LHCN-M2 (cell line): ENCODE measurements at places on chromosomes 7 and 10. TPM values are rescaled to one million over a fixed set of nuclear protein-coding genes. Genes with fewer than 3 reads are reported as not detected.

Gene SPDYE9
- total RNA-seq = not detected in 2 replicates

Gene PITX3
- 6.5 and 6.9 TPM in 2 replicates for total RNA-seq

Gene MUC3A
- not detected in 2 replicates for total RNA-seq

Gene JAKMIP3
- total RNA-seq = not detected in 2 replicates

Gene ITIH5
- total RNA-seq = not detected in 2 replicates

Gene UNC5B
- 0.13 and 0.34 TPM in 2 replicates for total RNA-seq

Gene NKX2-3
- total RNA-seq = 0.19 TPM in 1 of 2 replicates, not detected in the other

Gene C1QL3
- not detected in 2 replicates for total RNA-seq

Gene STN1
- 33.0 and 37.9 TPM in 2 replicates for total RNA-seq

Gene DYDC2
- not detected in 2 replicates for total RNA-seq

Gene SEC61G
- 1,569 and 2,585 TPM in 2 replicates for total RNA-seq

GRCh38 chr7:102045681-102046372 lies 228.4 kb downstream of the CUX1 start:
- no peak for DNase-seq

GRCh38 chr7:24842449-24843241 lies 85.4 kb upstream of the GSDME start:
- DNase-seq = peak; percentile 71

DNA sequence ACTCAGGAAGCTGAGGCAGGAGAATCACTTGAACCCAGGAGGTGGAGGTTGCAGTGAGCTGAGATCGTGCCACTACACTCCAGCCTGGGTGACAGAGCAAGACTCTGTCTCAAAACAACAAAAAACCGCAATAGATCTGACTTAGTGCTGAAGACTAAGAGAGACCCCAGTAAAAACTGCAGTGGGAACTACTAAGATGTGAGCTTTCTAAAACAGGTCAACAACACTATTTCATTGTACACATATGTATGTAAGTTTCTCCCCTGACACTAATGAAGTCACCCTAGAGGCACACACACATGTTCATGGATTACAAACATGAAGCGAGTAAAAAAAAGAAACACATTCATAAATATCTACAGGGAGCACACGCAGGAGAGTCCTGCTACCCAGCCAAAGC lies 68.3 kb downstream of the PDE1C start:
- no peak for DNase-seq

DNA sequence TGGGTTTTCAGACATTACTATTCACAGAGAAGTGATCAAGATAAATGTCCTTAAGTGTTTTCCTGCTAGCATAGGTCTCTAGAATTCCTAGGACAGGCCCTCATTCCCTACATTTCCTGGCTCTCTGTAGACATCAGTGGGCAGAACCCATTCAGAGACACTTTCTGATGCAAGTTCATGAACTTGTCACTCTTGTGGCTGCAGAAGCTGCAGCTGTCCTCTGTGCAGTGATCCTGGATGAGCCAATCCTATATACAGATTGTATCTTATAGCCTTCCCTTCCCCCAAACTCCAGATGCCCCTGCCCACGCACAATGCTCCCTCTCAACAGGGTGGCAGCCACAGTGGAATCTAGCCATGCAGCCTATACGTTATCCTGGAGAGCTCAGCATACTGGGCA lies 12.6 kb upstream of the GRB10 start:
- no peak for DNase-seq

DNA sequence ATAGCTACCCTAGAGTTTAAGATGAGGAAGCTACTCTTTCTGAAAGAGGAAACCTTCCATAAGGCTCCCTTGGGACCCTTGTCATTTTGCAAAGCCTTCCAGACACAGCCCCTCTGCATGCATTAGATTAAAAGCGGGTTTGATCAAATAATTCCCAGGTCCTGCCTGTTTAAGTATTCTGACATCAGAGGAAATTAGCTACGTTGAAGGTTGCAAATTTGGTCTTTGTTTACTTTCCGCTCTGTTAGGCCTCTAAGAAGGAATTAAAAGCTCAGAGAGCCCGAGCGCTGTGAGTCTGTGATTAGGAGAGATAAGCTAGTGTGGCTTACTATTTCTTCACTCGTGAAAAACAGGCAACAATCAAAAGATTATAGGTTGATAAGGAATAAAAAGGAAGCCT lies 1.4 kb upstream of the THSD7A start:
- DNase-seq = no peak

DNA sequence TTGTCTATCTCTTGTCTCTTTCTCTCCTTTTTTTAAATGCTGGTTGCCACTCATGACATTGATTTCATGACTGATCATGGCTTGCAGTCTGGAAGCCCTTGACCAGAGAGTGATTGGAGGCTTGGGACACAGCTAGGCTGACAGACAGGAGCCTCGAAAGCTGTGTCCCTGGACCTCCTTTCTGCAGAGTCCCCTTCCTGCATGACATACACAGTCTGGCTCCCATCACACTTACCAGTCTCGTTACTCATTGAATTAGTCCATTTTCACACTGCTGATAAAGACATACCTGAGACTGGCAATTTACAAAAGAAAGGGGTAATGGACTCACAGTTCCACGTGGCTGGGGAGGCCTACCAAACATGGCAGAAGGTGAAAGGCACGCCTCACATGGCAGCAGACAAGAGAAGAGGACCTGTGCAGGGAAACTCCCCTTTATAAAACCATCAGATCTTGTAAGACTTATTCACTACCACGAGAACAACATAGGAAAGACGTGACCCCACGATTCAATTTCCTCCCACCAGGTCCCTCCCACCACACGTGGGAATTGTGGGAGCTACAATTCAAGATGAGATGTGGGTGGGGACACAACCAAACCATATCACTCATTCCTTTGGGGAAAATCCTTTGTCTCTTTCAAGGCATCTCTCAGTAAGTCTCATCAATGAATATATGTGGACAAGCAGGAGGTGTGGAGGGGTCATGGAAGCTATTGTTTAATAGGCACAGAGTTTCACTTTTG lies 102.3 kb downstream of the TBXAS1 start:
- DNase-seq = no peak

GRCh38 chr10:2165771-2166460 lies 428.6 kb upstream of the ADARB2 start:
- no peak for DNase-seq

GRCh38 chr10:126580873-126581647 lies 89.4 kb downstream of the C10orf90 start:
- no peak for DNase-seq

- no peak for DNase-seq
Measured at GRCh38 chr10:16011548-16011947, 151.2 kb upstream of the MINDY3 start.

DNA sequence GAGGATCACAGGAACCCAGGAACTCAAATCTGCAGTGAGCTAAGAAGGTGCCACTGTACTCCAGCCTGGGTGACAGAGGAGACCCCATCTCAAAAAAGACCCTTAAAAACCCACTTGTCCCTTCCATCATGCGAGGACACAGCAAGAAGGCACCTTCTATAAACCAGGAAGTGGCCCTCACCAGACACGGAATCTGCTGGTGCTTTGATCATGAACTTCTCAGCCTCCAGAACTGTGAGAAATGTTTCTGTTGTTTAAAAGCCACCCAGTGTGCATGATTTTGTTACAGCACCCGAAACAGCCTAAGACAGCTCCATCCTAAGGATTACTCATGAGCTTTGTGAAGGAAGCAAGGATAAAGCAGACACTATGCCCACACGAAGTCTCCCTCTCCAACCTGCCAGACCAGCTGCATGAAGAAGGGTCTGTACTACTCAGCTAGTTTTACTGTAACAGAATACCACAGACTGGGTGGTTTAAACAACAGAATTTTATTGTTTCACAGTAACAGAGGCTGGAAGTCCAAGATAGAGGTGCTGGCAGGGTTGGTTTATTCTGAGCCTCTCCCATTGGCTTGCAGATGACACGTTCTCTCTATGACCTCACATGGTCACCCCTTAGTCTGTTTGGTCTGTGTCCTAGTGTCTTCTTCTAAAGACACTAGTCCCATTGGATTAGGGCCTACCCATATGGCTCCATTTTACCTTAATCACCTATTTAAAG lies 13.7 kb downstream of the VIM start:
- DNase-seq = no peak

DNA sequence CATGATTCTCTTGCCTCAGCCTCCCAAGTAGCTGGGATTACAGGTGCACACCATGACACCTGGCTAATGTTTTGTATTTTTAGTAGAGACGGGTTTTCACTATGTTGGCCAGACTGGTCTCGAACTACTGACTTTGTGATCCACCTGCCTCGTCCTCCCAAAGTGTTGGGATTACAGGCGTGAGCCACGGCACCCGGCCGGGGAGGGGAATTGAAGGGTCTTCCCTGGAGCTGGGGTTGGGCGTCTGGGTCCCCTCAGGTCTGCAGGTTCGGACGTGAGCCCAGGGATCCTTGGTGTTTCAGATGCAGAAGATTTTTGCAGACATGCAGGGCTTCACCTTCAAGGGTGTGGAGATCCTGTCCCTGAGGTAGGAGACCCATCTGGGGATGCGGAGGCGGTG lies 6.0 kb upstream of the MUC12 start:
- no peak for DNase-seq

DNA sequence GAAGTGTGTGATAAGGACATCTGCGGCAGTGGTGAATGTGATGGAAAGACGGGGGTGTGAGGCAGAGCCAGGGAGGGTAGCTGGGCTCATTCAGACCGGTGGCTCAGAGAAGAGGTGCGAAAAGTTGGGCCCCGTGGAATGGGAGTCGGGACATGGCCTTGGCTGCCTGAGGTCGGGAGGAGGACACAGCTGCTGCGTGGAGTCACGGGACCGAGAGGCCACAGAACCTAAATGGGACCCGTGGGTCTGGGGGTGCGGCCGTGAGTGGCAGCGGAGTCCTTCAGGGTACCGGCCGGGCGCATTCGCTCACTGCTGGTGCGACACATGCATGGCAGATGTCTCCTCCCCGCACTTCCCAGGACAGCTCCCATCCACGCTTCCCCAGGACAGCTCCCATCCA lies 22.9 kb upstream of the LARP4B start:
- no peak for DNase-seq

DNA sequence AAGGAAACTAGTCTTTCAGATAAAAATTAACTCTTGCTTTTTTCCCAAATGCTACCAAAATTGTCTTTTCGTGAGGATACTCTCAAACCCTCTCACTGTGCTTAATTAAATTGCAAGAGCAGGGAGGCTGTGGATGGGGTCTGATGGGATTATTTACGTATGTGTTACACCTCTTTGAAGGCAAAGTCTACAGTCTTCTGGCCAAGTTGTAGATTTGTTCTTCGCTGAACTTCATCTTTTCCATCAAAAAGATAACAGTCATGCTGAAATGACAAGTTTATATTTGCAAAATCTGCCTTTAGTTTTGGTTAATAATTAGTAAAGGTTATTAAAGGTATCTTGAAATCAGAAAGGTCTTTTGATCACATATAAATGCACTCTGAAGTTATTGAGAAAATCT lies 22.7 kb downstream of the A1CF start:
- DNase-seq = no peak

GRCh38 chr10:103649654-103650423 lies 156.3 kb downstream of the NEURL1 start:
- DNase-seq = no peak

DNA sequence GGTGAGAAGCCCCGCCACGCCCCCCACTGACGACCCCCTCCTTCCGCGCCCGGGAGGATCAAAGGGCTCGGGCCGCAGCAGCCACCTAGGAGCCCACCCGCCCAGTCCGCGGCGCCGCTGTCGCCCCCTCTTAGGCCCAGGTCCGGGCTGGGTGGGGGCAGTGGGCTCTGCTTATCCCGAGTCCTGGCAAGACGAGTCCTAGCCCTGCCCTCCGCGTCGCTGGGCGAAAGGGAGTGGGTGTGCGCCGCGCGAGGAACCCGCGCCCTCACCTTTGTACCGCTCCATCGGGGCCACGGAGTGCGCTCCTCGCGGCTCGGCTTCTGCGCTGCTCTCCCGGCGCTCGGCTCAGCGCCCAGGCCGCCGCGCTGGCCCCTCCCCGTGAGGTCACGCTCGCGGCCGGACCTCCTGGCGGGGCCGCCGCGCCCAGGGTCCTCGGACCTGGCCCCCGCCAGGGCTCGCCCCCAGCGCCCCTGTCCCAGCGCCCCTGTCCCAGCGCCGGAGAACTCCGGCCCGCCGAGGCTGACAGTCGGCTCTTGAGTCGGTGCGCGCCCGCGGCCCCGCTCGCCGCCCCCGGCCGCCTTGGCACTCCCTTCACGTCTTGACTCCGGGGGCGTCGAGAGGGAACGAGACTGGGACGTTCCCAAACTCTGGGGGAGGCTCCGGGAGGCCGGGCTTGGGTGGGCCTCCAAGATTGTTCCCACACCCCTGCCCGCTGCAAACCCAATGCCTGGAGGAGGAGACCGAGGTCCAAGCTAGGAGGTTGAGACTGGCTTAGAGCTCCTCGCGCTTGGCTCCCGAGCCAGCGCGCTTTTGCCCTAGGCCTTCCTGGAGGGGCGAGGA lies at the start of gene AFAP1L2:
Gene AFAP1L2, minus strand, starts transcription at position 332 of the 840 bp plus-strand sequence. Its CDS starts 47 bp downstream, at position 285.
- DNase-seq = no peak

GRCh38 chr7:65804887-65805286 lies 68.0 kb upstream of the VKORC1L1 start:
- no peak for DNase-seq

- DNase-seq = no peak
Measured at GRCh38 chr7:95062901-95063300, 155.5 kb downstream of the PPP1R9A start.

DNA sequence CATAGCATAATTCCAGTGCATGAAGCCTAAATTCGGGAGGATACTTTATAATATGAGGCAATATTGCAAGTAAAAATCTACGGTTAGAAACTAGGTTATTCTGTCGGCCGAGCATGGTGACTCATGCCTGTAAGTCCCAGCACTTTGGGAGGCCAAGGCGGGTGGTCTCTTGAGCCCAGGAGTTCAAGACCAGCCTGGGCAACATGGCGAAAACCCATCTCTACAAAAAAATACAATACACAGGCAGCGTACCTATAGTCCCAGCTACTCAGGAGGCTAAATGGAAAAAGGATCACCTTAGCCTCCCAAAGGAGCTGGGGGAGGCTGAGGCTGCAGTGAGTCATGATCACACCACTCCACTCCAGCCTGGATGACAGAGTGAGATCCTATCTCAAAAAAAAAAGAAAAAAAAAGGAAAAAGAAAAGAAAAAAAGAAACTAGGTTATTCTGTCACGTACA lies 14.2 kb downstream of the SKAP2 start:
- DNase-seq = peak; percentile 37

GRCh38 chr10:86401588-86402282 lies 35.1 kb upstream of the GRID1 start:
- no peak for DNase-seq
